COLO829 (cell line): ENCODE measurements at places on chromosomes 6 and 20.

DNA sequence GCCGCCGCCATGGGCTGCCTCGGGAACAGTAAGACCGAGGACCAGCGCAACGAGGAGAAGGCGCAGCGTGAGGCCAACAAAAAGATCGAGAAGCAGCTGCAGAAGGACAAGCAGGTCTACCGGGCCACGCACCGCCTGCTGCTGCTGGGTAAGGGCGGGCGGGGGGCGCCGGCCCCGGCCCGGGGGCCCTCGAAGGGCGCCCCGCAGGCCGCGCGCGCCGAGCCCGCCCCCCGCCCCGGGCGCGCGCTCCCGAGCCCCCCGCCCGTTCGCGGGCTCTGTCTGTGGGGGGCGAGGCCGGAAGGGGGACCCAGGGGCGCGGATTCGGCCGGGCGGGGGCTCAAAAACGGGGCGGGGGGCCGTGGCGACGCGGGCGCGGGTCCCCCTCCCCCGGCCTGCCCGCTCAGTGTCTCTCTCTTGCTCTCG lies 39.2 kb downstream of the GNAS start:
- DNase-seq: no peak

- peak; percentile 51 for DNase-seq
Measured at GRCh38 chr6:123215211-123215610, 219.2 kb downstream of the CLVS2 start.

- DNase-seq: no peak
Measured at GRCh38 chr20:47397652-47398301, 41.3 kb upstream of the ZMYND8 start.

- DNase-seq: no peak
Measured at GRCh38 chr6:137258170-137258569, 39.0 kb upstream of the IFNGR1 start.

DNA sequence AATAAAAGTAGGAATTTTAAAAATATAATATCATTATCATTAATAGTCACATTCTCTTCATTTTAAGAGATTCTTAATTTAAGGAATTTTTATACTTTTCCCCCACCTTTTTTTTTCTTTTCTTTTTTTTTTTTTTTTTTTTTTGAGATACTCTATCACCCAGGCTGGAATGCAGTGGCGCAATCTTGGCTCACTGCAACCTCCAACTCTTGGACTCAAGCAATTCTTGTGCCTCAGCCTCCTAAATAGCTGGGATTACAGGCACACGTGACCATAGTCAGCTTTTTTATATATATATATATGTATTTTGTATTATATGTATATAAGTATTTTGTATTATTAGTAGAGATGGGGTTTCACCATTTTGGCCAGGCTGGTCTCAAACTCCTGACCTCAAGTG lies 457.7 kb downstream of the CDKAL1 start:
- no peak for DNase-seq

DNA sequence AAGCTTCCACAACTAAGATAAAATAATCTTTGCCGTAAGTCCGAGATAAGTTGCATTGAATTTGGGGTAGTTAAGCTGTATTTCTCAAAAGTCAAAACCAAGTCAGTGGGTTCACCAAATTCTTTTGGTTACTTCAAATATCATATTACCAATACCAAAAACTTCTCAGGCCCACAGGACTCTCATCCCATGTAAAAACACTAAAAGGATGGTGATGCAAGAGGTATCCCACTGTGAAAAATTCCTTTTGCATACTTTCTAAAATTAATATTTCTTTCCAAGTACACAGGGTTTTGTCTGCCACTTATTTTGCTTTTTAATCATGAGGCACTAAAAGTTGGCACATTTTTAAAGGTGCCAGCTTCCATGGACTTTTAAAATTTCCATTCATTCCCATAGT lies 151.3 kb downstream of the GJA10 start:
- no peak for DNase-seq

DNA sequence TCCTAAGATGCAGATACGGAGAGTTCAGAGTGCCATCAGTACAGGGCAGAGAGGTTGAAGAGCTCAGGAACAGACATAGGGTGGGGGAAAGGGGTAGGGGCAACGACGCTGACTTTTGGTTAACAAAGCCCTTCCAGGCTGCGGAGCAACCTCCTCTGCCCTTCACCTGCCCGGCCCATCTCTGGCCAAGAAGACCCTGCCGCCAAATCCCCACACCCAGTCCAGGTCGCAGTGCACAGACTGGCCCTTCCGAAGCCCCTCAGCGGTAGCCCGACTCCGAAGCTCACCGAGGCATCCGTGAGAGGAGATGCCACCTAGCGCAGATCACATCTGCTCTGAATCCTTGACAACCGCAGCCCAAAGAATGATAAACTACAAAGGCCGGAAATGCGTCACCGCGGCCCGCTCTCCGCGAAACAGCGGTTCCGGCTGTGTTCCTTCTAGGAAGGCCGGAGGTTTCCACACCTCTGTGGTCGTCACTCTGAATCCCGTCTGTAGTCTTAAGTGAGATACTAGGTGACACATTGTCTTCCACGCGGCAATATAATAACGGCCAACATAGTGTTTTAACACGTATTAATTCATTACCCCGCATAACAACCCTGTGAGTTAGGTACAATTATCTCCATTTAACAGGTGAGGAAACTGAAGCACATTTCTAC lies at the start of gene ZSCAN23:
ZSCAN23 (minus strand) TSS at position 380 of the 662 bp plus-strand sequence. CDS start 7,225 bp downstream, outside the sequence.
- peak; percentile 83 for DNase-seq

GRCh38 chr6:136769124-136769523 lies 23.2 kb downstream of the MAP3K5 start:
- no peak for DNase-seq

- peak; percentile 77 for DNase-seq
Measured at GRCh38 chr6:52416629-52417151, 3.5 kb upstream of the EFHC1 start.

- DNase-seq: no peak
Measured at GRCh38 chr6:34888514-34888856, 570 bp upstream of the ANKS1A start.

- DNase-seq: no peak
Measured at GRCh38 chr20:57474816-57475215, 50.1 kb downstream of the CTCFL start.

DNA sequence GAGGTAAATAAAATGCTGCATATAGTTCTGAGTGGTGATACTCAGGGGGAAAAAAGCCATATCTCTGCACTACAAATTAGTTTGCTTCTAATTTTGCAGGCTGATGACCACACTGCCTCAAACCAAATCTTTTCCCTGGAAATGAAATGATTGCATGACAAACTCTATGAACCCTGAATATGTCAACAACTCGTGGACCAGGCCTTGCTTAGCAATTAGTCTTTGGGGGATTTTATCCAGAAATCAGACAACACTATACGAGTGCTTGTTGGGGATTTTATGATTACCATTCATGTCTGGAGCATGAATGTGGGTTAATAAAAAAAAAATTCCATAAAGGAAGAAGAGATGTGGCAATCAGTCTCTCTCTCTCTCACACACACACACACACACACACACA lies 42.0 kb downstream of the SOBP start:
- no peak for DNase-seq

- DNase-seq: no peak
Measured at GRCh38 chr6:72524011-72524645, 97.7 kb upstream of the KCNQ5 start.

GRCh38 chr20:4454111-4454510 lies 267.6 kb upstream of the PRND start:
- DNase-seq: no peak

- DNase-seq: no peak
Measured at GRCh38 chr6:41061196-41061726, 8.3 kb downstream of the APOBEC2 start.

- no peak for DNase-seq
Measured at GRCh38 chr20:51462566-51463276, 79.8 kb downstream of the NFATC2 start.

DNA sequence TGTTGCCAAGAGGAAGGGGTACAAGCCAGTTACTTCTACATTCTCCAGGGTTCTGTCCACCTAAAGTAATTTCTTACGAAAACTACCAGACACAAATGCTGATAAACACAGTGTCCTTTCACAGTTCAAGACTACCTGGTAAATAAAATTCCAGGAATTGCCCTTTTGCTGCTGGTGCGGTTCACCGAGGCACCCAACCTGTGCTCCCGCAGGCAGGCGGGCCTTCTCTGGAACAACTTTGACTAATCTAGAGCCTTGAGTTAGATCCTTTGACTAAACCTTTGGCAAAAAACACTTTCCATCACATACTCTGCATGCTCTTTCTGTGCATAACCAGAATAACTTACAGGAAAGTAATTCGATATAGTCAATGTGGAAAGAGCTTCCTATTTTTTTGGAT lies 107.0 kb downstream of the HUS1B start:
- no peak for DNase-seq

GRCh38 chr6:26309731-26310142 lies 55.3 kb upstream of the BTN3A2 start:
- no peak for DNase-seq

- DNase-seq: no peak
Measured at GRCh38 chr6:85680388-85680787, 37.7 kb upstream of the SYNCRIP start.

GRCh38 chr20:47785854-47786764 lies 828 bp upstream of the SULF2 start:
- no peak for DNase-seq

- DNase-seq: no peak
Measured at GRCh38 chr6:90547991-90548390, 38.9 kb downstream of the MAP3K7 start.

- no peak for DNase-seq
Measured at GRCh38 chr6:6230286-6230685, 90.2 kb downstream of the F13A1 start.

DNA sequence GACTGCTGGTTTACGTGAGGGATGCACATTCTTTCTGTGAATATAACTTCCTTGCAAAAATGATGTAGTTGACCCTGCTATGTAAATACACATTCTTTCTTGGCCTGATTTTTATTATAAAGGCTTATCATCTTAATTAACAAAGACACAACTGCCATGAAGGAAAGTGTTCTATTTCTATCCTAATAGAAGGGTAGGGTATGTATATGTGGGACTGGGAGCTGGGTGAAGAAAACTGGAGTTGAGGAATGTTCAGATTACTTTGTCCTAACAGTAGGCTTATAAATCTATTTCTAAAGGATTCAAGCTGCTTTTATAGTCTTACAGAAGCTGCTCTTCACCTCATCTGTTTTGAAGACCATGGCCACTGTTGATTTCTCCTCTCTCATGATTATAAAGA lies 76.5 kb upstream of the RGS17 start:
- no peak for DNase-seq

- no peak for DNase-seq
Measured at GRCh38 chr20:56467968-56468315, 485 bp upstream of the RTF2 start.

- no peak for DNase-seq
Measured at GRCh38 chr6:14038467-14039437, 78.8 kb upstream of the CD83 start.

GRCh38 chr6:13851330-13851729 lies 37.0 kb upstream of the MCUR1 start:
- no peak for DNase-seq

DNA sequence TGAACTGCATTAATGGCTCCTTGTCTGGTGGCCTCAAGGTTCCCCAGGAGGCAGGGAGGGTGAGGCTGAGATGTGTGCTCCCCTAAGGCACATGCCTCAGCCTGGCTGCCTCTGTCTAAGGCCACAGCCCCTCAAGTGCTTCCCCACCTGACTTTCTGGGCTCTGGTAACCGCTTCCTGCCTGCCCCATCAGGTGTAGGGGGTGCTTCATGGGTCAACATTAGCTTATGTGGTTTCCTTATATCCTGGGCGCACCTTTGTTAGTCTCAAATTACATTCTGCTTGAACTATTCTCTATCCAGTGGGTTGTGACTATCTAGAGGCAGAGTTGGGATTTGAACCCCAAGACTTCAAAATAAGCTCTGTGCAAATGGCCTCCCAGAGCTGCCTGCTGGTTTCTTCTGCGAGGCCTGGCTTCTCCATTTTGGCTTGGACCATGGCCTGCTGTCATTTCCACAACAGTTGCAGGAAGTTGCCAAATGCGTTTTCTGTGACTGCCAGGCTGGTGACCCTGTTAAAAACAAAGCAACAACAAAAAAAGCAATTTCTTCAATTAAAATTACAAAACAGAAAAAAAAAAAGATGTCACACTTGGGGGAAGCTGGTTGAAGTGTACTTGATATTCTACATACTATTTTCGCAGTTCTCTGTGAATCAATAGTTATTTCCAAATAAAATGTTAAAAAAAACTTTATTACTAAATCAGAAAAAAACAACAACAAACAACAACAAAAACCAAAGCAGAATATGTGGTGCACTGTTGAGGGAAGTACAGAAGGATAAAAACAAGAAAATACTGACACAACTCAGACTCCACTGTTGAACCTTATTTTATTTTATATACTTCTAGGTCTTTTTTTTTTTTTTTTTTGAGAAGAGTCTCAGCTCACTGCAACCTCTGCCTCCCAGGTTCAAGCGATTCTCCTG lies 20.0 kb upstream of the ZNFX1 start:
- no peak for DNase-seq

- DNase-seq: no peak
Measured at GRCh38 chr6:5521322-5521721, 260.0 kb downstream of the FARS2 start.

- DNase-seq: peak; percentile 92
Measured at GRCh38 chr20:34713194-34713943, 9.2 kb downstream of the TP53INP2 start.

- DNase-seq: no peak
Measured at GRCh38 chr6:18507018-18507415, 119.9 kb downstream of the RNF144B start.

DNA sequence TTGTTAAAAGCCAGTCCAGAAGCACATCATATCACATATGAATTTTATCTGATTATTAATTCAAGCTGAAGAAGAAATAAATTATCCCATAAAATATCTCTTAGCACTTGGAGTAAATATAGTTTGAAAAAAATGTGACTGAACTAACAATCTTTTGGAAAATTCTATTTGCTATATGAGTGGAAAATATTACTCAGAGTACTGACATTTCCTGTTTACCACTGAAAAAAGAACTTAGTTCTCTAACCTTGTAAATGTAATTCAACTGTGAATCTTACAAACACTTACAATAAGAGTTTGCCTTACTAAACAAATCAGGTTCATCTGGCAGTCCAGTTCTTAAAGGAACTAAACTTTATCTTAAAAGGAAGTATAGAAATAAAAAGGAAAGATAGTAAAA lies 44.2 kb downstream of the MOXD1 start:
- DNase-seq: no peak

- DNase-seq: no peak
Measured at GRCh38 chr6:162109480-162110050, 618.0 kb downstream of the PRKN start.
